ENCODE measurements at places on chromosomes 4 and X.

DNA sequence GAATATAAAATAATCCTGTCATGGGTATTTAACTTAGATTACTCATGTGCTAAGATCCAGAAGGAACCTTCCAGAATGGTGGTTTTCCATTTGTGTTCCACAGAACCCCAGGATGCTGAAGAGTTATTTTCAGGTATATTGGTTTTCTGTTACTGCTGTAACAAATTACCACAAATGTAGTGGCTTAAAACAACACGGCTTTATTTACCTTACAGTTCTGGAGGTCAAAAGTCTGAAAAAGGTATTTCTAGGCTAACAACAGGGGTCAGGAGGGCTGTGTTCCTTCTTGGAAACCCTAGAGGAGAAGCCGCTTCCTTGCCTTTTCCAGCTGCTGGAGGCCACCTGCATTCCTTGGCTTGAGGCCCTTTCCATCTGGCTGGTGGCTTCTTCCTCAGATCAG lies 57.9 kb upstream of the HPSE start:
- DNase-seq = no peak

DNA sequence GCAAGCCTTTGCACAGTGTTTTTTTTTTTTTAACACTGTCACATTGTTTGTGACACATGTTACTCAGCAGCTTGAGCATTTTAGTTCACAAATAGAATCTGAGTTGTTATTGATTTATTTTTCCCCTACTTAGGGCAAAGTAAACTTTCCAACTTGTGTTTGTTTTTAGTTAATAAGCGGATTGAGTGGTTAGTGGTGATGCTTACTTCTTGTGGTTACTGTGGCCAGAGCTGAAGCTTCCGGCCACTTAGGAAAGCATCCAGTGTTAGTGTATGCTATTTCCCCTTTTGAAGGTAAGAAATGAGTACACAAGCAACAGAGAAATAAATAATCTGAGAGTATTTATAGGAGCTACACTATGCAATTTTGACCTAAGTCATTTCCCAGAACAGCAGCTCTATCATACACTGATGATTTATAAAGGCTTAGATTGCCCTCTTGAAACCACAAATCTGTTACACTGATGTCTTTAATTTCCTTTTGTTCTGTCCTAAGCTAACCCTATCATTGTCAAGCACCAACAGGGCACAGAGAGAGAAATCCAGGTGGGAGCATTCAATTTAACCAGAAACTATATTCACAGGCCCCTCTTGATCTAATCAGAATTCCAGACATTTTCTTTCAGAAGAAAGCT lies 2464.6 kb downstream of the PCDH7 start:
- peak; percentile 5 for DNase-seq

DNA sequence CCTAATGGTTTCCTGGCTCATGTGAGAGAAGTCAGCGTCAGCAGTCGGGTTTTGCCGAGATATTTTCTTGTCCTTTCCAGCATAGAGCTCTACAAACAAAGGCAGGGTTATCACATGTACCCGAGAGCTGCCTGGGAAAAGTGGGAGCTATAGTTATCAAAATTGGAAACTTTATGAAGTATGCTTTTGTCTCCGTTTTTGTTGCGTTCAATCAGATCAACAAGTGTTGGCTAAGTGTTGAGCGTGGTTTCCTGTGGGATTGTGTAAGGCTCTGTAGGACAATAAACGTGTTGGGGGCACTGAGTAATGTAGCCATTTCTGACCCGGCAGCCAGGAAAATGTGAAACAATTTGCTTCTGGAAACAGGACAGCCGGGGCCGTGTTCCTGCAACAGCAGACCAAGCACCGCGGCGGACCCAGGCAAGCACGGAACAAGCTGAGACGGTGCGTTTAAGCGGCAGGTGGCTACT lies at the start of gene BMX:
BMX (plus strand) TSS at position 311 of the 470 bp plus-strand sequence. CDS start 7,547 bp downstream, outside the sequence.
- DNase-seq = no peak

DNA sequence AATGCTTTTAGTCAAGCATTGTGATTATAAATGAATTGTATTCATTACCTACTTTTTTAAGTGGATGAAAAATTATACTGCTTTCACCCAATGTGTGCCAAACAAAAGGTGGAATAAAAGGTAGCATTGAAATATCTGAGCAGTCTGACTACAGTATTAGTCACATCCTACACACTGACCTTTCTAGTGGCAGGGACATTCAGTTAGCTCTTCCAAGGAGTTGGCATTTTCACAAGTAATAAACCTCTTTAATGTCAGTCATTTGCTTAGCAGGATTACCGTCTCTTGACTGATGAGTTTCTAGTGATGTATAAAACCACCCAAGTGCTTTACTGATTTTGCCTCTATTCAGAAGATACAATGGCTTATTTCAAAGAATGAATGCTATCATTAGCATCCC lies 687.9 kb downstream of the ARAP2 start:
- DNase-seq = no peak

GRCh38 chr4:160175064-160175643 lies 1072.3 kb downstream of the RAPGEF2 start:
- DNase-seq = no peak

- no peak for DNase-seq
These were observed 141.6 kb downstream of the DCLK2 start for GRCh38 chr4:150219841-150220240.

GRCh38 chr4:52957220-52957686 lies 95.1 kb downstream of the RASL11B start:
- no peak for DNase-seq

DNA sequence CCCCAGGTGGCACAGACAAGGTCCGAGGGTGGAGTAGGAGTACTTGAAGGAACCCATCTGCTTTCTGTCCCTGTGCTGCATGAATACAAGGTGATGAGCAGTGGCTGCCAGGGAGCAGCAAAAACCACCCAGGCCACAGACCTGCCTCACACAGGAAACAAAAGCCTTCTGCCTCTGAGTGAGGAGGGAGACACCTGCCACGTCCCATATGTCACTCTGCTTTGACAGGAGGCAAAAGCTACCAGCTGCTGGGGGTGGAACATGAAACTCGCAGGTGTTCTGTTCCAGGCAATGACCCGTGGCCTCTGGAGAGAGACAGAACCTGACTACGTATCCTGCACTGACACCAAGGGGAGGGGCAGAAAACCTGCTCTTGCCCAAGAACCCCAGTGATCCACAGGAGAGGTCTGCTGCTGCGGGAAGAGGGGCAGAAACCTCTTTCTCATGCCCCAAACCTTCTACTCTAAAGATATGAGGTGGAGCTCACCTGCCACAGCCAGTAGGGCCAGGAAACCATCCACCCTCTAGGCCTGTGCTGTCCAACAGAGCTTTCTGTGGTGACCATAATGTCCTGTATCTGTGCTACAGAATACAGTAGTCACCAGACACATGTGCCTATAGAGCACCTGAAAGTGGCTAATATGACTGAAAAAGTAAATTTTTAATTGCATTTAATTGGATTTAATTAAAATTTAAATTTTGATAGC lies 172.9 kb downstream of the PRDM5 start:
- DNase-seq = no peak

GRCh38 chr4:26772096-26772873 lies 88.4 kb upstream of the STIM2 start:
- DNase-seq = no peak

DNA sequence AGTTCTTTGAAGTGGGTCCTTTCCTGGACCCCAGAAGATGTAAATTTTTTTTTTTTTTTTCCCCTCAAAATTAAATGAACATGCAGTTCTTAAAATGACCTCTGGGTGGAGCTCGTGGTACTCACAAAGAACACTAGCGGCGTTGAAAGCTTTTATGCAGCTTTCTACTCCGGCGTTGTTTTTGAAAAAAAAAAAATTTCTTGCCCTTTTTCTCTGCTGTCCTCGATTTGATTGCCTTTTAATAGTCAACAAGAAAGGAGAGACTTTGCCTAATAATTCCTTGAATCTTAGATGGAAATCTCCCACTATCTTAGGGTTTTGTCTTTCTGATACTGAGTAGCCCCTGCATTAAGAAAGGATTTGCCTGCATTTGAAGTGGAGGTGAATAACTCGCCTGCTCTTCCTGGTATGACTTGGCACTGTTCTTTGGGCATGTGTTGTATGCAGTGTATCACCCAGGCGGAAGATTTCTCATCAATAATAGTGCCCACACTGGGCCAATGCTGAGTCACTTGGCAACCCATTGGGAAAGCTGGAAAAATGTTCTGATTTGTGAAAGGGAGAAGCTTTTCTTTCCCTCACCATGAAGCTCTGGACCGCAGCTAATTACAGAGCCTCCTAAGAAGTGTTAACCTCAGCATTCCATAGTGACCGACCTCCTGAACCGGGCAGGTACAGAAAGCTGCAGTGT lies 104.0 kb downstream of the PHEX start:
- DNase-seq = peak; percentile 56

- no peak for DNase-seq
These were observed 29.0 kb upstream of the GPM6B start for GRCh38 chrX:13845721-13846378.

DNA sequence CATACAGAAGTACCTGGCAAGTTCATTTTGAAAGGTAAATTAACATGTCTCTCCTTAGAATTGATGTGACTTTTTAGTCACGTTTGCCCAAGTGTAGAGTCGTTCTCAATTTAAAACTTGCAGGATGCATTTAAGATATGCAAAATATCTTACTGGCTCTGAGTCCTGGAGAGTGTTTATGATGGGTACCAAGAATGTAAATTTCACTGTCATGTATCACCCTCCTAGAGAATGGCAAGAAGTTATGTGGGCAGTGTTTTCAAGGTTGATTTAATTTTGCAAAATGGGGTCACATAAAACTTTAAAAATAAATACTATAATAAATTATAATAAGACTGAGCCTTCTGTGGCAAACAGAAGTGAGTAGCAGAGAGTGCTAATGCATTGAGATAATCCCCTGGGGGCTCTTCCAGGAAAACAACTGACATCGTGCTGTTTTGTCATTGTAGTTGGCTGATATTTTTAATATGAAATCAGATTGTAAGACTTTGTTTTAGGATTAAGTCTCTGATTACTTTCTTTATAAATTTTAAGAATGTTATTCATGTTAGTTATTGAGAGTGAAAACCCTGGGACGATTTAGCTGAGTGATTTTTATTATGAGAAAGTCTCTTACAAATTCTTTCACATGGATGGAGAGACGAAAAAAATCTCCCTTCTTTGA lies 103.0 kb downstream of the AFF1 start:
- no peak for DNase-seq

- no peak for DNase-seq
These were observed 2.2 kb upstream of the MID2 start for GRCh38 chrX:107823456-107823855.

DNA sequence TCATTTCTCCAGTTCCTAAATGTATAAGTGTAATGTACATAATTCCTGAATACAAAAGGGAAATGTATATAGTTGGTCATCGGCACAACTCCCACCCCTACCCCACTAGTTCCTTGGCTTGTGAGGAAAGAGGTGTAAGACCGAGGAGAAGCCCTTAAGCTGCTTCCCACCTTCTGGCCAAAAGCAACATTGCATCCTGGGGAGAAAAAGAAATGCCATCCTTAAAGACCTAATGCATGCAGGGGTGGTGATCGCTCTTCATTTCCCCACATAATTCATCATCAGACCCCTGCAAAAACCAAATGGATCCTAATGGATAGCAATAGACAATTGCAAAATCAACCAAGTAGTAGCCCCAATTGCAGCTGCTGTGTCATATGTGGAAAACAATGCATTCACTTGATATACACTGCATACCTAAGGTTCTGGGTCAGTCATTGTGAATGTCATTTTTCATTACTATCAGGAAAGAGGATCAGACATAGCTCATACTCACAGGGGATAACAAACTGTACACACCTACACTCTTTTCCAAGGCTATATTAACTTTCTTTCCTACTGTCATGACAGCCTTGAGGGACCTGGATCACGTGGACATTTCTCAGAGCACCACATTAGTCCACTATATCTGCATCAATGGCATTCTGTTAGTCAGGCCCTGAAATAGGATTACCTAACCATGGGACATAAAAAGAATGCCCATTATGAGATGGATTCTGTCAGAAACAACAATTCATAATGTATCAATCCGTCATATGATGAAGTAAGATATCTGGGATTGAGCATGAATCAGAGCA lies 31.7 kb upstream of the NFXL1 start:
- DNase-seq = no peak

GRCh38 chr4:85127653-85128052 lies 161.2 kb upstream of the WDFY3 start:
- DNase-seq = peak; percentile 15

- DNase-seq = no peak
These were observed 29.0 kb upstream of the PSAPL1 start for GRCh38 chr4:7463566-7464258.

DNA sequence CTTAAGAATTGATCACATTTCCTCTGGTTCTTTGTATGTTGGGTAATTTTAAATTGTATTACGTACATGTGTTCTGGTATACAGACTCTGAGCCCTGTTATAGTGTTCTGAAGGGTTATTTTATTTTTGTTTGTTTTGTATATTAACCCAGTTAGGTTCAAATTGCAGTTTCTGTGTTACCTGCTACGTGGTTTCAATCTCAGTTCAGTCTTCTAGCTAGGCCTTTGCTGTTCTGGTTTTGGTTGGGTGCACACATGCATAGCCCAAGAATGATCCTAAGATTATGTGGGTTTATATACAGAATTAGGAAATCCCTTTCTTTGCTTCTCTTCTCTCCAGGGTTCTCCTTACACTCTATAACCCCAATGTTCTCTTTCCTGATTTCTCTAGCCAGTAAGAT lies 161.0 kb downstream of the PPP1R2C start:
- DNase-seq = no peak

DNA sequence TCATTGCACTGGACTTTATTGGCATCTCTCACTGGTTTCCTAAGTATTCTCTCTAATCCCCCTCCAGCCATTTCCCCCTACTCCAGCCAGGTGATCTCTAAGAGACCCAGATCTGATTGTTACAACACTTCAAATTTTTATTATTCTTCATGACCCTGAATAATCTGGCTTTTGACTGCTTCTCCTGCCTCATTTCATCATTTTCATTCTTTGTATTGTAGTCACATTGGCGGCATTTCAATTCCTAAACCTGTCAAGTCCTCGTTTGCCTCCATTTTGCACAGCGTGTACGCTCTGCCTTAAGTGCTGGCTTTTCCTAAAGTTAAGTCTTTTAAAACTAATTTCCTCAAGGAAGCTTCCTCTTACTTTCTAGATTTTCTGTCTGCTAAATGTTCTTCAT lies 31.6 kb downstream of the UBE2K start:
- DNase-seq = no peak

GRCh38 chr4:70674191-70674590 lies 7.9 kb upstream of the JCHAIN start:
- DNase-seq = no peak

DNA sequence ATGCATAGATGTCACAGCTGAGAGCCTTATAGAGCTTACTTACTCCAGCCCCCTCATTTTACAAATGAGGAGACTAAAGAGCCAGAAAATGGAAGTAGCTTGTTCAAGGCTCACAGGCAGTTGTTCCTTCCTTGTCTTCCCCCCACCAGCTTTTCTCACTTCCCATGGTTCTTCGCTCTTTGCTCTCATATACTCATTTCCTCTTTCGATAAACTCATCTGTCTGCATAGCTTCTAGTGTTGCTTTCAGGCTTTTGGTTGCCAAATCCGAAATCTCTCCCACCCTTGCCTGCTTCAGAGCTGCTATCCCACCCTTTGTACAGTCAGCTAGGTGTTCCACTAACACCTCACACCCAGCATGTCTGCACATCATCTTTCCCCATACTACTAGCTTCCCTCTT lies 25.0 kb upstream of the GJB1 start:
- peak; percentile 48 for DNase-seq

All from hematopoietic multipotent progenitor cell treated with erythropoietin and hydrocortisone succinate and interleukin-3 and kit ligand, for 6 days (in vitro differentiated cells).